Effector memory CD4-positive, alpha-beta T cell (primary cell): ENCODE measurements at places on chromosomes 12 and 14.

DNA sequence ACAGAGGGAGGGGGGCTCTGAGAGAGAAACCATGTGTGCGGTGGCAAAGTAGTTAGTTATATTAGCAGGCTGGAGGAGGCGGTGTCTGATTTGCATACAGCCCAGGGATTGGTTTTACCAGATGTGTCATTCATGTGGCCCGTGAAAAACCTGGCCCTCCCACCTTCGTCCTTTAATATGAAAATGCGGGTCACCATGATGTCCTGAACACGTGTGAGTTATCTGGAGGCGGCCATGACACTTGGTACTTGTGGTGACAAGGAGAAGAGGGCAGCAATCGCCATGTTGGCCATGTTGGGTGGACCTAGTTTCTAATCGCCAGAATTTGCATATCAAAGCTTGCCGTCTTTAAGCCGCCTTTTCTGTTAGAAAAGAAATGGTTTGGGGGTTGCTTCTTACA, 108.8 kb downstream of the RAD51B start:
- DNase-seq = no peak
- H3K36me3 ChIP-seq = no peaks in the 10 kb centered on the region
- no peaks in the 10 kb centered on the region for H3K4me1 ChIP-seq

DNA sequence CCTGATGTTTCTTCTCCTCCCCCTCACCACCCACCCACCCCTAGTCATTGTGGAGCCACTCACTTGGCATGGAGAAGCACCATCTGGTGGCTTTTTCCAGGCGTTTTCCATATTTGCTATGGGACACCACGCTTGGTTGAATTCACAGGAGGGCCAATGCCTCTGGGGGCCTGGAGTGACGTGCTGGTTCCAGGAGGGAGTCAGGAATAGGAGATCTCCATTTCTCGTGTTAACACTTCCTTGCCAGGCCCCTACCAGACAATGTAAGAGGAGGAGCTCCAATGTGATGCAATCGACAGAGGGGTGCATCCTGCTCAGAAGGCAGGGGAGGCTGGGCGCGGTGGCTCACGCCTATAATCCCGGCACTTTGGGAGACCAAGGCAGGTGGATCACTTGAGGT, 21.6 kb upstream of the TESC start:
- no peak for DNase-seq
- H3K36me3 ChIP-seq = no peaks in the 10 kb centered on the region
- no peak overlapping the region for H3K27ac ChIP-seq
- no peaks in the 10 kb centered on the region for H3K4me1 ChIP-seq
- no peaks in the 10 kb centered on the region for H3K27me3 ChIP-seq

DNA sequence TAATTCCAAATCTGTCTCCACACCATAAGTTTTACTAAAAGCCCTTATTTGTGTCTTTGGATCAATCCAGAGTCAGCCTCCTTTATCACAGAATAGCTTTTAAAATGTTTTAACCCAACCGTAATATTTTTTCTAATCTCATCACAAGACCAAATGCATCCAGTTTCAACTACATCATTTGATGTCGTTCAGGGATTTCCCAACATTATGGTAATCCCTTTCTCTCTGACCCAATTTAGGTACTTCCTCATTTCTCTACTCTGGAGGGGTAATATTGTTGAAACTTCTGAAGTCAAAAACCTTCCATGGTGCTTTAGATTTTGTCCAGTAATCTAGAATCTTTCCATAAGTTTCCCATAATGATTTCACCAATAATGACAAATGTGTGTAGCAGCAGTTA, 596.8 kb downstream of the SOX5 start:
- no peaks in the 10 kb centered on the region for H3K27me3 ChIP-seq
- no peaks in the 10 kb centered on the region for H3K36me3 ChIP-seq
- H3K4me3 ChIP-seq = no peak overlapping the region
- H3K27ac ChIP-seq = no peak overlapping the region

- no peaks in the 10 kb centered on the region for H3K4me1 ChIP-seq
- DNase-seq = no peak
- no peaks in the 10 kb centered on the region for H3K36me3 ChIP-seq
- no peak overlapping the region for H3K27ac ChIP-seq
These were observed 47.2 kb upstream of the GARIN6 start for GRCh38 chr12:99600388-99600787.

DNA sequence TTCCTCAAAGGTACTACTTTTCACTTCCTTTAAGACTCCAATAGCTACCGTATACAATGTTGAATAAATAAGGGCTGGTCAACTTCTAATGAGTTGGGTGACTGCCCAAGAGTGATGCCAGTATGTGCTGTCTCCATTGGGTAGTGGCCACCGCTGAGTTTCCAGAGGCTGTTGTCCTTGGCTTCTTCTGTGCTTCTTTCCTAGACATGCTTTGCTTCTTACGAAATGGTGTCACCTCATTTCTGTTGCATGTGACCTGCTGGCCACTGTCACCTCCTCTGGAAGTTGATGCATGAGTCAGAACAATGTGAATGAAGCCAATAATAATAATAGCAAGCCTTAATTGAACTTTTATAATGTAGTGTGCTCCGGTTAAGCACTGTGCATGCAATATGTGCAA, 7.5 kb upstream of the NID2 start:
- no peaks in the 10 kb centered on the region for H3K4me1 ChIP-seq
- no peaks in the 10 kb centered on the region for H3K36me3 ChIP-seq
- H3K4me3 ChIP-seq = no peak overlapping the region
- no peaks in the 10 kb centered on the region for H3K27me3 ChIP-seq
- H3K27ac ChIP-seq = no peak overlapping the region

GRCh38 chr12:41486718-41487117, 298.6 kb downstream of the PDZRN4 start:
- no peaks in the 10 kb centered on the region for H3K36me3 ChIP-seq
- H3K4me3 ChIP-seq = no peak overlapping the region
- H3K27me3 ChIP-seq = peaks cover 3% of the 10 kb centered on the region
- DNase-seq = no peak
- H3K27ac ChIP-seq = no peak overlapping the region
- H3K4me1 ChIP-seq = no peaks in the 10 kb centered on the region

GRCh38 chr14:49221316-49221715, 364.9 kb downstream of the RPS29 start:
- no peak overlapping the region for H3K4me3 ChIP-seq
- no peak for DNase-seq
- H3K27me3 ChIP-seq = no peaks in the 10 kb centered on the region
- no peaks in the 10 kb centered on the region for H3K4me1 ChIP-seq

GRCh38 chr14:89566180-89566579, 149.1 kb upstream of the FOXN3 start:
- H3K27ac ChIP-seq = no peak overlapping the region
- H3K27me3 ChIP-seq = no peaks in the 10 kb centered on the region
- no peaks in the 10 kb centered on the region for H3K36me3 ChIP-seq
- no peaks in the 10 kb centered on the region for H3K4me1 ChIP-seq
- no peak overlapping the region for H3K4me3 ChIP-seq
- DNase-seq = no peak

DNA sequence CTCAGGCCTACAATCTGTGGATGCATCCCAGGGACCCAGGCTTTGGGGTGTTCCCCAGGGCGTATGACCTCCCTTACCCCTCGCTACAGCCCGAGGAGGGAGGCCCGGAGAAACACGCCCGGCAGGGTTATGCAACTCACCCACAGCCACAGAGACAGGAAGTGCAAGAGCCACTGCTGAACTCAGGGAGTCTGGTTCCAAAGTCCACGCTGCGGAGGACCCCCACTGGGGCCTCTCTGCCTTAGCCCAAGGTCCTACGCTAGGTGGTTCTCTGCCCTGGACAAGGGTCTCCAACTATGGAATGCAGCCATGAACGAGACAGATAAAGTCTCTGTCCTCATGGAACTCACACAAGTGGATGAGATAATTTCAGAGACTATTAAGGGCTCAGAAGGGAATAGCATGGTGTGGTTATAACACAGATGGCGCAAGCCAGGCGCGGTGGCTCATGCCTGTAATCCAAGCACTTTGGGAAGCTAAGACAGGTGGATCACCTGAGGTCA, 11.3 kb downstream of the SCARB1 start:
- H3K27ac ChIP-seq = no peak overlapping the region
- no peaks in the 10 kb centered on the region for H3K36me3 ChIP-seq
- no peak overlapping the region for H3K4me3 ChIP-seq
- H3K4me1 ChIP-seq = no peaks in the 10 kb centered on the region
- H3K27me3 ChIP-seq = no peaks in the 10 kb centered on the region

DNA sequence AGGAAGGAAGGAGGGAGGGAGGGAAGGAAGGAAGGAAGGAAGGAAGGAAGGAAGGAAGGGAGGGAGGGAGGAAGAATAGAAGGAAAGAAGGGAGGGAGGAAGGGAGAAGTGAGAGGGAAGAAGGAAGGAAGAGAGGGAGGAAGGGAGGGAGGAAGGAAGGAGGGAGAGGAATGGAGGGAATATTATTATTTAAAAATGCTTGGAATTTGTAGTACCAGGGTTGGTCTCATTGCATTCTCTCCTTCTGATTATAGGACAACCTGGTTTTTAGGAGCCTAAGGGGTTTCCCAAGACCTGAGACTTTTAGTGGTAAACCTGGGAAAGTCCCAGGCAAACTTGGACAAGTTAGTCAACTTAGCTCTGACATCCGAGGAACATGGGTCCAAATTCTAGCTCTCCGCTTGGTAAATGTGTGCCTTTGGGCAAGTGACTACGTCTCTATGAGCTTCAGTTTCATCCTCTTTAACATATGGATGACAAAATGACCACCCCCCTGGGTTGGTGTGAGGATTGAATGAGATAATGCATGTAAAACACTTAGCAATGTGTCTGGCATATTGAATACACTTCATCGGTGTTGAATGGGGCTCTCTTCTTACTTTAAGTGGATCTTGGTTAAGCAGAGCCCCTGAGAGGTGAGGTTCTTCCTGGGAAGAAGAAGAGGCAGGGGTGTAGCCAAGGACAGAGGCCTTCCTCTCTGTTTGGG, 690.7 kb upstream of the TBX3 start:
- no peak overlapping the region for H3K27ac ChIP-seq
- H3K27me3 ChIP-seq = no peaks in the 10 kb centered on the region
- H3K4me3 ChIP-seq = no peak overlapping the region
- H3K4me1 ChIP-seq = no peaks in the 10 kb centered on the region

- H3K27ac ChIP-seq = no peak overlapping the region
- no peaks in the 10 kb centered on the region for H3K4me1 ChIP-seq
These were observed 190.5 kb upstream of the GSC start for GRCh38 chr14:94960285-94961001.

DNA sequence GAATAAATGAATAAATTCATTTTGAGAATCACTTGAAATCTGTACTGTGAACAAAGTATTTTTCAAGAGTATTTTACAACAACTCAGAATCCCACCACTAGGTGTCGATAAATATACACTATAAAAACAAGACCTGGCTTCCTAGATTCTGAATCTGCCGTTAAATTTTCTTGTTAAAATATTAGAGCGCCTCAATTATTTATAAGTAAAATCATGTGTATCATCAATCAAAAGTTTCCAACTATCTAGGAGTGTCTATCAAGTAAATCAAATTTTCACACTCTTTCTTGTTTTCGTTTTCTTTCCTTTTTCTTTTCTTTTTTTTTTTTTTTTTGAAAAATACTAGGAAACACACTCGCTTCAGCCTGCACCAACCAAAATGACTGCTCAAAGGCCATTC, 179.2 kb upstream of the DCN start:
- no peak for DNase-seq
- H3K4me1 ChIP-seq = no peaks in the 10 kb centered on the region
- H3K36me3 ChIP-seq = no peaks in the 10 kb centered on the region
- H3K27ac ChIP-seq = no peak overlapping the region

GRCh38 chr12:119594772-119595445, 1.3 kb downstream of the TMEM233 start:
- H3K27me3 ChIP-seq = no peaks in the 10 kb centered on the region
- no peak overlapping the region for H3K27ac ChIP-seq
- H3K4me1 ChIP-seq = no peaks in the 10 kb centered on the region
- no peak for DNase-seq
- H3K36me3 ChIP-seq = no peaks in the 10 kb centered on the region
- no peak overlapping the region for H3K4me3 ChIP-seq

GRCh38 chr14:105255021-105255507, 6.7 kb downstream of the BTBD6 start:
- no peaks in the 10 kb centered on the region for H3K27me3 ChIP-seq
- H3K27ac ChIP-seq = no peak overlapping the region
